SK-N-MC (cell line): ENCODE measurements at places on chromosomes 6 and 20.

DNA sequence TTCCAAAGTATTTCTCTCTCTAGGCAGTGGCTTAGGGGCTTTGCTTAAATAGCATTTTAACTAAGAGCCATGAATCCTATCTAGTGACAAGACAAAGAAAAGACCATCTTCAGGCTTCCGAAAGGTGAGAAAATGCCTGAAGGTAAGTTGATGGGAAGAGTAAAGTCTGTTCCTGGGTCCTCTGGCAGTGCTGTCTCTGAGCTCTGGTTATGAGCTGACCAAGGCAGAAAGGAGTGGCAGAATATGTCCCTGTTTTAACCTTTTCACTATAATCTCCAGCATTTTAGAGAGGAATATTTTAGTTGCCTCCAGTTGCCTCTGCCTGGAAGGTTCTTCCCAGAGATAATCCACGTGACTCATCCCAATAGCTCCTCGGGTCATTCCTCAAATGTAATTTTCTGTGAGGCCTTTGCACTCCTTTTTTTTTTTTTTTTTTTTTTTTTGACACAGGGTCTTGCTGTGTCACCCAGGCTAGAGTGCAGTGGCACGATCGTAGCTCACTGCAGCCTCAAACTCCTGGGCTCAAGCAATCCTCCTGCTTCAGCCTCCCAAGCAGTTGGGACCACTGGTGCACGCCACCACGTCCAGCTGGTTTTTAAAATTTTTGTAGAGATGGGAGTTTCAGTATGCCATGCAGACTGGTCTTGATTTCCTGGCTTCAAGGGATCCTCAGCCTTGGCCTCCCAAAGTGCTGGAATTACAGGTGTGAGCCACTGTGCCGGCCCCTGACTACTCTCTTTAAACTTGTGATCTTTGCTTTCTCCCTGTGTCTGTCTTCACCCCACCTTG lies 3.7 kb upstream of the ARMH2 start:
- DNase-seq = no peak

DNA sequence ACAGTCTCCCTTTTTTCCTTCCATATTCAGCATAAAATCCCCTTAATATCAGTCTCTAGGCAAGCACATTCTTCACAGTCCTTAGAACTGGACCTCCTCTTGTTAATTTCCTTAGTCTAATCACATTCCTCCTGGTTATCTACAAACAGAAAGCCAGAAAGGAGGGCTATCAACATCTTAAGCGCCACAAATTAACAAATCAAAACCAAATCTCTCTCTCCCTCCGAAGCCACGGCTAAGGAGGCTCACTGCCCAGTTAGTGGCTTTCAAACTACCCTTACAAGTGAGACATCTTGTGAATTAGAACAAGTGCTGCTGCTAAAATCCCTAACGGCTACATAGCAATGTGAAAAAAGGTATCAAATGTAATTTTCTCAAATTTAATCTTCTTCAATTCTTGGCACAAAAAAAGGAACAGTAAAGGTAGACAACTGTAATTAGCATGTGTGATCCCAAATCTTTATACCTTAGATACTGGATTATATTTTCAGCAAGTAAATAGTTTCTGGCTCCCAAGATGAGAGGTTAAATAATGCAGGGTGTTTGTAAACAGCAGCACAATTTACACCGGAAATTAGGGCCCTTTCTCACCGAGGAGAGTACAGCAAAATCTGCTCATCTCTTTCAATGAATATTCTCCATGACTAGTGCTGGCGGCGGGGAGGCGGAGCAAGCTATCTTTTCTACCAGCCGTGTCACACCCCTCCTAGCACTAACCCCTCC lies 1.4 kb upstream of the TRIM39 start:
- no peak for DNase-seq

DNA sequence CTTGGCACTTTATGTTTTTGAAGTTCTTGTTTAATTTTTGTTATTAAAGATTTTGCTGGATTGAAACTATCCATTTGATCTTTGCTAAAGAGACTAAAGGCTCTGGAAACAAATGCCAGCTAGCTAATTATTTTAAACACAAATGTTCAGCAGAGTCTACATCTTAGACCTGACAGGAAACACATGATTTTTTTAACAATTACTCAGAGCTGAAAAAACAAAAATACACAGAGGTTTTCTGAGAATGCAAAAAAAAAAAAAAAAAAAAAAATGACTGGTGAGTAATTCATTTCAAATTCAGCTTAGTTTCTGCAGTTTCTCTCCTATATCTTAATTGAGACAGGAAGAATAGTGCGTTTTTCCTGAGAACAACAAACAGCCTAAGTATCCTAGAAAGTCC lies 448.0 kb downstream of the TENT5A start:
- no peak for DNase-seq

- no peak for DNase-seq
Observed at GRCh38 chr6:164014346-164015087, 600.0 kb downstream of the QKI start.

- DNase-seq = no peak
Observed at GRCh38 chr20:59954718-59955117, 3.5 kb upstream of the CDH26 start.

GRCh38 chr20:44423480-44423879 lies 52.2 kb upstream of the TTPAL start:
- no peak for DNase-seq

DNA sequence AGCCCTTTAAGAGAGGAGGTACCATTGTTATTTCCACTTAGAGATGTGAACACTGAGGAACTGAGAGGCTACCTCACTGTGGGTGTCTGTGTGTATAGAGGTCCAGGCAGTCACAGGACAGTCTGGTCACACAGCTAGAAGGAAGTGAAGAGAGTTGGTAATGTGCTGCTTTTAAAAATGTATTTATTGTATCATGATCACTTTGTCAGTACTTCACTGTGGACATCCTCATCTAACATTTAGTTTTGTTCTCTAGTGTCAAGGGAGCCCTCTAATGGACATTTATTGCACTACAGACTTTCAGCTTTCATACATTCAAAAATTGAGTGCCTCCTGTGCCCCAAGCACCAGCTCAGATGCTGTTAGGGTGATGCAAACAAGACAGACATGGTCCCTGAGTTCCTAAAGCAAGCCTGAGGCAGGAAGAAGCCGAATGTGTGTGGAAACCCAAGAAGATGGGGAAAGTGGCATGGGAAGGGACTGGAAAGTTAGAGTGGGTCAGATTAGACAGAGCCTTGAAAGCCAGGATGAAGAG lies 123.0 kb downstream of the SLC16A10 start:
- peak; percentile 64 for DNase-seq

GRCh38 chr6:168126566-168127383 lies 47.8 kb upstream of the FRMD1 start:
- no peak for DNase-seq

DNA sequence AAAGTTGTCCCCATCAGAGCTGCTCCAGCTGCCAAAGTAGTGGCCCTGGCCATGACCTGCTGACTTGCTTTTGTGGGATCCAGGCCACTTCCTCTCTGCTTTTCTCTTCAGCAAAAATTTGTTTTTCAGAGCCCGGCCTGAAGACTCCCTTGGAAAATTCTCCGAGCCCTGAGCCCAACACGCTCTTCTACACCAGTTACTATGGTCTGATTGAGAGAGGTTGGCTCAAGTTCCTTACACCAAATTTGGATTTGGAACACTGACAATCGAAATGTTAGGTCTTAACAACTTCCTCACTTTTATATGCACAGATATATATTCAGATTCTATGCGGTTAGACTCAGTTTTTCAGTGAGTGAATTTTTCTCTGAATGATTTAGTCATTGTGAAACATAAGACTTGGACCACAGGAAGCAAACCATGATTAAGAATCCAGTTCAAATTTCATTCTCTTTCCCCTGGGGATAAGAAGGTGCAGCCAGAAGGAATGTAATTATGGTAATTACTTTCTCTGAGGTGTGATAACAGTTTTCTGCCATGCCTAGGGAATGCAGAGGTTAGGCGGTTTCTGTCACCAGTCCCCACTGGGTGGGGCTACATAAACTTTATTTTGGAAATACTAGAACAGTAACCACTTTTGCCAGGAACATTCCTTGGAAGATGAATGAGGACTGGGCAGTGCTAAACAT lies 365.2 kb downstream of the SYNE1 start:
- peak; percentile 70 for DNase-seq

DNA sequence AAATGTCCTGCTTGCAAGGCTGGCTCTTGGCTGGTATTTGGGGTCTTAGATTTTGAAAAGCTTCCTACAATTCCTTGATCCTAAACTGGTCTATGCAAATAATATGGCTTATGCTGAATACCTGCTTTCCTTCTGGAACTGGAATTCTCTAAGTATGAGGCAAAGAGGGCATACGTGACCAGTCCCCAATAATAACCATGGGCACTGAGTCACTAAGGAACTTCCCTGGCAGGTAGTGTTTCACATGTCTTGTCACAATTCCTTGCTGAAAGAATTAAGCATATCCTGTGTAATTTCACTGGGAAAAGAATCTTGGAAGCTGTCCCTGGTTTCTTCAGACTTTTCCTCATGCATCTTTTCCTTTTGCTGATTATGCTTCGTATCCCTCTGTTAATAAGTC lies 106.5 kb downstream of the MMS22L start:
- no peak for DNase-seq

DNA sequence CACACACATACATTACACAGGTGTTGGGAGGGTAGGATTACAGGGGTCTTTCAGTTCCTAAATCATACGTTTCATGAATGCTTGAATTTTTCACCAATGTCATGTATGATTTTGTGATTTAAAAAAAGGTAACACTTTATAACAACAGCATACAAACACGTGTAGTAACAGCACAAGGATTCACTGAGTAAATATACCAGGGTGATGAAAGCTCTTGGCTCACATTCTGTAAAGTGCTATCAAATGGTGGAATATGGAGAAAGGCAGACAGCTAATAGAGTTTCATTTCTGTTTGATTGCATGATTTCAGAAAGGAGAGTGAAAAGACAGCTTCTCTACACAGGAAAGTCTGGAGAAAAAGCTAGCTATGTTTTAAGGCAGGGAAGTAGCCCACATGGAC lies 231.9 kb downstream of the CD83 start:
- DNase-seq = no peak

DNA sequence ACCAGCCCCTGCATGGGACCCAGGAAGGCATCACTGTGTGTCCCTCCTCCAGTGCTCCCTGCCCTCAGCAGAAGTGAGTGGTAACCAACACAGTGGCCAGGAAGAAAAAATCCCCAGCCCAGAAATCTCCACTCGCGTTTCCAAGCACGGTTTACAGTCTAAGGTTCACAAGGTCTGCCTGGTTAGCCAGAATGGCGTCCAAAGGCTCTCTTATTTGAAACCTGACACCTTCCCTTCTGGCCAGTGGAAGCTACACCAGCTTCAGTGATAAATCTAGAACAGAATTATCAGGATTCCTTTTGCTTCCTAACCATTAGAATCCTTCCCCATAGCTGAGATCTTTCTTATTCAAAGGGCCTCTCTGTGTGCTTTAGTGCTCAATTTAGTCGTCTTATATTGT lies 9.2 kb downstream of the LY86 start:
- DNase-seq = no peak

- no peak for DNase-seq
Observed at GRCh38 chr6:160259598-160259997, 977 bp upstream of the SLC22A2 start.

GRCh38 chr20:23776067-23776771 lies 25.5 kb upstream of the CST1 start:
- DNase-seq = no peak

DNA sequence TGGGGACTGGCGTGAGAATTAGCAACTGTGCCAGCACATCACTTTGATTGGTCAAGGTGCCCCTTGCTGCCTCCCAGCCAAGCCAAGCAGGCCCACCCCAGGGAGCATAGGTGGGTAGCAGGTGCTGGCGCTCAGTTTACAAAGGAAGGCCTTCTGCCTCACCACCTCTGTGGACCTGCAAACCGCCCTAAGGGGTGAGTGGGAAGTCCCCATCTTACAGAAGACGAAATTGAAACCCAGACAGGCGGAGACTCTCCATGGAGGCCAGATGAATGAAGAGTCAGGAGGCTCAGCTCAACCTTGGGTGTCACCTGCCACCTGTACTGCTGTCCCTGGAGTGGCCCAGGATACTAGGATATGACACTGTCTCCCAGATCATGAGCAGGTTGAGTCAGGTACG lies 21.5 kb upstream of the MAS1L start:
- DNase-seq = no peak
